ENCODE measurements at places on chromosomes 6 and 20.

GRCh38 chr20:61570646-61571195, 318.7 kb downstream of the CDH4 start:
- DNase-seq: no peak

- DNase-seq: no peak
Measured at GRCh38 chr6:81844686-81845085, 92.2 kb upstream of the TENT5A start.

DNA sequence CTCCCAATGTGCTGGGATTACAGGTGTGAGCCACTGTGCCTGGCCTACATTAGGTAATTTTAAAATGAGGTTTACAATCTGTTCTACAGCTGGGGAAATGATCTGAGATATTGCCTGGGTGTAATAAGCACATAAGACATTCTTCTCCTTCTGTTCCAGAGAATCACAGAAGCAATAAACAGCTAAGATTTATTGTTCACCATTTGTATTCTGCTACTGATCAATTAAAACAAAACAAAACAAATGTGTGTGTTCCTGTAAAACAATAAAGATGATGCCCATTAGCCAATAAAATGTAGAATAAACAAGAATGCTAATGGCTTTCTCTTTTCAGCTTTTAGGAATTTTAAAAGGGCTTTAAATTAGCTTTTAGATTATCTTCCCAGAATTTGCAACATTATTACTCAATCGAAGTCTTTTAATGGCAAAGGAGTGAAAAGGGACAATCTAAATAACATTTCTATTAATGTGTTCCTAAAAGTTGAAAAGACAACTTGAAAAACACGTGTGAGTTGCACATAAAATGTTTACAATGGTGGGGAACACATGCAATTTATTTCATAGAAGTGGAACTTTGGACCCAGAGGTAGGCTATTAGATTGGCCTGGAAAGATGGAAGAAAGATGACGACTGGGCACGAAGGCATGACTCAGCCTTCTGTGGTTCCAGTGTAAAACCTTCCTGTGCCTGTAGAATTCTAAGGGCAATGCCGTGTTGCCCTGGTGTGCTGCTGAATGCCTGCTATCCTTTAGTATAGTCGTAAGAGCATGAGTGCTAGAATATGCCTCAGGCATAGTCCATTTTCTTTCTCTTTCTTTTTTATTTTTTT, 29.0 kb upstream of the DEK start:
- DNase-seq: no peak

GRCh38 chr6:38452816-38453660, 186.7 kb downstream of the BTBD9 start:
- no peak for DNase-seq

All from NCI-H2081 (cell line).